MV-4-11 (cell line): ENCODE measurements at places on chromosomes 12 and 14.

DNA sequence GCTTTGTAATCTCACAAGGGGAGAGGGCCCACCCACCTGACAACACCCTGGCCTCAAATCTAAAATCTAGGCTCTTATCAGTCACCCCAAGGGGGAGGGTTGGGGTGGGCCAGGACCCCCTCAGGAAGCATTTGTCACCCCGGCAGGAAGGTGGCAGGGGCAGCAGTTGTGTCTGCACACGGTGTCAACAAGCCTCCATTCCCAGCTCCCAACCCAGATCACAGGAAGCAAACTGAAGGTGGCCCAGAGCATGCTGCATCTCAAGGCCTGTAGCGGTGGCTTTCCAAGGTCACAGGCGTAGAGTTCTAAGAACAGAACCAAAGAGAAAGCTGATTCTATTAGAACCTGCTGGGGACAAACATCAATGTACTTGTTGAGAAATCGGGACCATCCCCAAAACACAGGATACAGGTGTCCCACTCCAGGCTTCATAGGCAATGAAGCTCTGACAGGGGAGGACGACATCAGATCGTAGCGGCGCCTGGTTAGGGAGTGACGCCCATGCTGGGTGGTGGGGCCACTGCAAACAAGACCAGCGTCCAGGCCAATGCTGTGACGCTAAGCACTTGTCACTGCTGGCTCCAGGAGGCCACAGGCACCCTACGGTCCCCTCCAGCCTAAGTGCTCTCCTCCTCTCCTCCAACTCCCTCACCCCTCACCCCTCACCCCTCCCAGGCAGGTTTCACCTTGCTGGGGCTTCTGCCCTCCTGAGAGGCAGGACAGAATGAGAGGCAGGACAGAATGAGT is 52.9 kb downstream of the CCDC88C start:
- no peak for DNase-seq

DNA sequence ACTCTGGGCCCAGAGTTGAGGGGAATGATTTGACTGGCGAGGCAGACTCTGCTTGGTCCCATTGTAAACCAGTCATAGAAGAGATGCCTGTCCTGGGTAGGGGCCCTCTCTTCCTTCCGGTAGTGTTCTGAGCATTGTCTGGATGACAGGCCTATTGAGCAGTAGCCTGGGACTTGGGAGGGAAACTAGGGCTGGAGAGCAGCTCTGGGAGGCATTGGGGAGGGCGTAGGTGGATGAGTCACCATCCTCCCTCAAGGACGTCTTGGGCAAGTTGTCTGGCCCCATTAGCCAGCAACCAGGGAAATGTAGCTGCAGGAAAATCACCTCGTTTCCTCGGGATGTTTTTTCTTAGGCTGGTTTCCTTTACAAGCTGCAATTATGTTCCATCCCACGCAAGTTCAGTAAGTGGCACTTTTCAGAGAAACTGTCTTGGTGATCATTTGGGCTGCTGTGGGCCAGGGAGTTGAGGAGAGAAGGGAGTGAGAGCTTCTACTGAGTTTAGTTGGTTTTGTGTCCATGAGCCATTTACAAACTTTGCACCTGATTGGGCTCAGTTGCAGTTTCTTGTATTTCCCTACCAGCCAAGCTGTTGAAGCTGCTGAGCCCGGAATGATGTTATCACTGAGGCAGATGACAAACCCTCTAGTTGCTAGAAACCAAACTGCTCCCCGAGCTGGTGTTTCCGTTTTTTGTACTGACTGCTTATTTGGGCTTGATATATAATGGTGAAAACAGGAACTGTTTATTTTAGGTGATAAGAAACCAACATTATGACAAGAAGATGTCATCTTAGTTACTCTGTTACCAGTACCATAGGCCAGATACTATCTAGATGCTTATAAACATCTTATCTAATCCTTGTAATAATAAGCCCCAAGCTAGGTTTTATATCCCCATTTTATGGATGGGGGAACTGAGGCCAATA is 147.6 kb downstream of the CHST11 start:
- DNase-seq: peak; percentile 82

GRCh38 chr12:93857991-93858447 is 180.8 kb downstream of the CRADD start:
- no peak for DNase-seq

DNA sequence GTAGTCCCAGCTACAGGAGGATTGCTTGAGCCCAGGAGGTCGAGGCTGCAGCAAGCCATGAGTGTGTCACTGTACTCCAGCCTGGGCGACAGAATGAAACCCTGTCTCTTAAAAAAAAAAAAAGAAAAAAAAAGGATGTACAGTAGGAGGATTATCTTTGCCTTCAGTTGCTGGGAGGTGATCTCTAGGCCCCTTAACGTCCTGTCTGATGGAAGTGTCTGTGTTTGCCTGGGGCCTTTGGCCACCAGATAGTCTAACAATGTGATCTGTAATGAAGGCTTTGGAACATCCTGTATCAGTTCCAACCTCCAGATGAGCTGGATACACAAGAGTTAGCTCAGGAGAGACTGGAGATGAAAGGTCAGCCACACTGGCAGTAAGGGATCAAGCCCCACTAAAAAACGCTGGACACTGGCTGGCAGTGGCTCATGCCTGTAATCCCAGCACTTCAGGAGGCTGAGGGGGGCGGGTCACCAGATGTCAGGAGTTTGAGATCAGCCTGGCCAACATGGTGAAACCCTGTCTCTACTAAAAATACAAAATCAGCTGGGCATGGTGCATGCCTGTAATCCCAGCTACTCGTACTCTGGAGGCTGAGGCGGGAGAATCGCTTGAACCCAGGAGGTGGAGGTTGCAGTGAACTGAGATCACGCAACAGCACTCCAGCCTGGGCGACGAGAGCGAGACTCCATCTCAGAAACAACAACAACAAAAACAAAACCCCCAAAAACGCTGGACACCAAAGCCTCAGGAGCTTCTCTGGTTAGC is 19.0 kb upstream of the HNF1A start:
- no peak for DNase-seq

GRCh38 chr14:105330491-105330895 is 15.9 kb downstream of the PACS2 start:
- DNase-seq: peak; percentile 16

GRCh38 chr12:71440763-71441748 is 1.5 kb downstream of the LGR5 start:
- peak; percentile 21 for DNase-seq

GRCh38 chr12:20367583-20368113 is 689 bp upstream of the PDE3A start:
- no peak for DNase-seq

DNA sequence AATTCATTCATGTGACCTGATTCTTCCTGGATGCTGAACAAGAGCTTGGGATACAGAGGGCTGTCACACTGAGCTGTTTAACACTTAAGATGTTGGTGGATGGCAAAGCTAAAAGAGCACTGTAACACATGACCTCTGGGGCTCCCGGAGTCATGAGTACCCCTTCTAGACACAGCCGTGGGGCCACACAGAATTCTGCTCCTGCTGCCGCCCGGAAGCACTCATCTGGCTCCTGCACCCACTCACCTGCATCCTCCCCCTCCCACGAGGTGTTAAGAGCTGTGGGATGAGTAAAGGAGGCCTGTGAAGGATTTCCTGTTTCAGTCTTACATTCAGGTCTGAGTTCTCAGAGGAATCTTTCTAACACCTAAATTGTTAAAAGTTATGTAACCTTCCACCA is 78.0 kb upstream of the SSTR1 start:
- DNase-seq: no peak
